ENCODE measurements at places on chromosomes 4 and X.

DNA sequence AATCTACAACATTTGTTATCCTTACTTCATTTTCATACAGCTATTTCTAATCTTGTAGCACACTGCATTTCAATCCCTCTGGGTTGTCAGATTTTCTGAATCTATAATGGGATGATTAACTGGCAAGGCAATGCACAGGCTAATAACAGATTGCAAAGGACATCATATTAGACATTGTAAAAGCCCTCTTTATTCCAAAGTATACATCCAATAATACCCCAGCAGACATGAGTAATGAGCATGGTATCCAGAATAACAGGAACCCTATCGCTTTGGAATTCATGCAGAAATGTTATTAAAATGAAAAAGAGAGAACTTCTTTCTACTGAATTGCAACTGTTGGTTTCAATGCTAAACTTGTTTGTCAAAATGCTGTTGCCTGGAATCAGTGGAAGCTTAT lies 122.9 kb downstream of the C4orf33 start:
- DNase-seq, result no peak

- DNase-seq, result no peak
Observed at GRCh38 chr4:137125011-137125410, 407.3 kb downstream of the PCDH18 start.

GRCh38 chr4:139848028-139848427 lies 182.4 kb downstream of the MGST2 start:
- DNase-seq, result no peak

DNA sequence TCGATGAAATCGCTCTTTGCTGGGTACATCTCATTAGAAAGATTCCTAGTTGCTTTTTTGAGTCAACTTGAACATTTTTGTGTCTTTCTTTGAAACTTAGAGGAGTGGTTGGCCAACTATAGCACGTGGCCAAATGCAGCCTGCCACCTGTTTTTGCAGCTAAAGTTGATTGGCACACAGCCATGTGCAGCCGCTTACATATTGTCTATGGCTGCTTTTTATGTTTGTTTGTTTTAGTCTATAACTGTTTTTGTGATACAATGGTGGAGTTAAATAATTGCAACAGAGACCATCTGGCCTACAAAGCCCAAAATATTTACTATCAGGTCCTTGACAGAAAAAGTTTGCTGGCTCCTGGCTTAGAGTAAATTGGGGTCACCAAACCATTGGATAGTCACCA lies 86.3 kb downstream of the CLCN4 start:
- no peak for DNase-seq

- DNase-seq, result no peak
Observed at GRCh38 chr4:38967260-38968095, 64.7 kb downstream of the TMEM156 start.
